LHCN-M2 (cell line): ENCODE measurements at places on chromosomes 13 and 19. TPM values are rescaled to one million over a fixed set of nuclear protein-coding genes. Genes with fewer than 3 reads are reported as not detected.

GRCh38 chr13:99217461-99218110, 16.9 kb downstream of the UBAC2 start:
- DNase-seq = no peak

DNA sequence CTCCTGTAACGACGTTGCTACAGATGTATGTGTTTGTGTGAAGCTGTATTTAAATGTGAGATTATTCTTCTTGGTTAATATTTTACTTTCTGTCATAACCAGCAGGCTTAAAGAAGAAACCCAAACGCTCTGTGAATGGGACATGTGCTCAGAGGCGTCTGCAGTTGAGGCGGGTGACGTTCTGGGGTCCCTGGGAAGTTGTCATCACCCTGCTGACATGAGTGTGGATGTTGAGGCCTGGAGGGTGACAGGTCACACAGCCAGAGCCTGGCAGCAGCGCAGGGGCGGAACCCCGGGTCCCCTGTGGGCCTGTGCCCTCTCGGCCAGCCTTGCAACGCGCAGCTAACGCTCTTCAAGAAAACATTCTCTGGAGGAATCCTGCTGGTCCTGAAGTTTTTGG, 16.6 kb downstream of the RASA3 start:
- no peak for DNase-seq

MEF2B gene
- total RNA-seq = 0.17 and 0.32 TPM in 2 replicates

GRCh38 chr13:73337532-73337931, 278.7 kb downstream of the KLF5 start:
- no peak for DNase-seq

- DNase-seq = no peak
These were observed 5.5 kb downstream of the SIN3B start for GRCh38 chr19:16834747-16835146.

IL4I1 gene
- total RNA-seq = 0.34 TPM in 1 of 2 replicates, not detected in the other

DNA sequence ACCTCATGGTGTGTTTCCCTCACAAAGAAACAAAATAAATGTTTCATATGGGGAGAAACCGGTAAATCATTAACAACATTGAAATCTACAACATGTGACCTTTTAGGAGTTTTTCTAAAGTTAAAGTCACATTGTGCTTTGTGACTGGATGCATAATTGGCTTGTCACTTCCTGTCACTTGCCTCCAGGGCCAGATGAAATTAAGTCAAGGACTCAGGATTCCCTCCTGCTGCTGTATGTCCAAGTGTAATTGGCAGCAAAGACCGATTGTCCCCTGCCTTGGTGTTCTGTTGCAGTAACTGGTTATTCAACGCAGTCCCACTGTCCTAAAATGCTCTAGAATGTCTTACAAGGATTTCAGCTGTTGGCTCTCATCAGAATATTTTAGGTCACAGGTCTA, 448.2 kb downstream of the LIG4 start:
- no peak for DNase-seq

PSG2 gene
- not detected in 2 replicates for total RNA-seq

ZNF649 gene
- total RNA-seq = 8.7 and 9.1 TPM in 2 replicates

GRCh38 chr19:932648-933552, 7.1 kb downstream of the ARID3A start:
- peak; percentile 42 for DNase-seq

CYP2F1 gene
- total RNA-seq = not detected in 2 replicates

GRCh38 chr13:44810061-44810840, 179.0 kb downstream of the NUFIP1 start:
- no peak for DNase-seq

DNA sequence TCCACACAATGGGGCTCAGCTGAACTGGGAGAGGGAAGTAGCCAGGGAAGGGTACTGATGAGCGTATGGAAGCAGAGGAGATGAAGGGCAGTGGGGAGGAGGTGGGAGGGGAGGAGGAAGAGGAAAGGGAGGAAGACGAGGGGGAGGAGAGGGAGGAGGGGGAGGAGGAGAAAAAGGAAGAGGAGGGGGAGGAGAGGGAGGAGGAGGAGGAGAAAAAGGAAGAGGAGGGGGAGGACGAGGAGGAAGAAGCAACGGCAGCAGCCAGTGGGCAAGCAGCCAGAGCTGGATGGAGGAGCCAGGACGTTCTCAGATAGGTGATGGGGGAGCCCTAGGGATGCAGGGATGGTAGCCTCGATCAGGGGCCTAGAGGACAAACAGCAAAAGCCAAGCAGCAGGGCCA, 5.6 kb downstream of the CERS4 start:
- no peak for DNase-seq

PGLYRP1 gene
- total RNA-seq = not detected in 2 replicates

- peak; percentile 93 for DNase-seq
These were observed at the start of gene KMT2B for GRCh38 chr19:35717665-35718344. Gene KMT2B, plus strand, starts transcription at chr19:35718003. Its CDS starts 16 bp downstream, at chr19:35718019.

- DNase-seq = no peak
These were observed 230.8 kb downstream of the DLEU7 start for GRCh38 chr13:50612717-50613116.

GRCh38 chr19:17406887-17407196, 1.4 kb upstream of the BST2 start:
- no peak for DNase-seq

DNA sequence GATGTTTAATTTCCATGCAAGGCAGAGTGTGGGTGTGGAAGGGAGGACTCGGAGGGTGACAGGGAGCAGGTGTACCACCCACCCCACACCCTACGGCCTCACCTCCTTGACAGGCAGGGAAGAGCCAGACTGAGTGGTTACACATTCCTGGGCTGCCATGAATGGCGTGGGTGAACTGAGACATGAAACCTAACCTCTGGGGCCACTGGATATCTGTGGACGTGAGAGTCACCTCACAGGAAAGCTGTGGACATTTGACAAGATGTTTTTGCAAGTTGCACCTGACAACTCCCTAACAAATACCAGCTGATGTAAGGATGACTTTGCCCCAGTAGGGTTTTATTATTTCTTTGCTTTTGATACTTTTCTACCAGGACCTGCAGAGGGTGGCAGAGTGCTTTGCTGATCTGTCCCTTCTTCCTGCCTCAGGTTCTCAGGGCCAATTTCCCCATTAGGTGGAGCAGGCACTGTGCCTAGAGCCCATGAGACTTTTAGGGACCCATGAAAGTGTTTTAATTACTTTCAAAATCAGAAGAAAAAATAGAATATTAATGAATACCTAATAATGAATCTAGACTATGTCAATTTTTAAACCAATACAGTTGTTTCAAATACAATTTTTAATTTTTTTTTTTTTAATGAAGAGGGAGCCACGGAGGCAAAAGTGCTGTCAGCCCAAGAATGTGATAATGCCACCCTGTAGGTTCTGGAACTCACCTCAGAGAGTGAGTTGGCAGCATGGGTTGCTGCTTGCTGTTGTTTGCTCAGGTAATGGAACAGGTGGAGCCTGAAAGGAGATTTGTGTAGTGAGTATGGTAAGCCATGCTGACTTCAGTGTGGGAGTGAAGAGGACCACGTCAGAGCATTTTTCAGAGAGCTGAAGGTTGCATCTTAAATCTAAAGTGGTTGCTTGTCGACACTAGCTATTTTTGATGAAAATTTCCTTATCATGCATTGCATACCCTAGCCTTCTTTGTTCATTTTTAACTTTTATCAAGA, 58.0 kb upstream of the CYSLTR2 start:
- peak; percentile 69 for DNase-seq

GRCh38 chr13:21849323-21849722, 178.4 kb downstream of the FGF9 start:
- no peak for DNase-seq

DNA sequence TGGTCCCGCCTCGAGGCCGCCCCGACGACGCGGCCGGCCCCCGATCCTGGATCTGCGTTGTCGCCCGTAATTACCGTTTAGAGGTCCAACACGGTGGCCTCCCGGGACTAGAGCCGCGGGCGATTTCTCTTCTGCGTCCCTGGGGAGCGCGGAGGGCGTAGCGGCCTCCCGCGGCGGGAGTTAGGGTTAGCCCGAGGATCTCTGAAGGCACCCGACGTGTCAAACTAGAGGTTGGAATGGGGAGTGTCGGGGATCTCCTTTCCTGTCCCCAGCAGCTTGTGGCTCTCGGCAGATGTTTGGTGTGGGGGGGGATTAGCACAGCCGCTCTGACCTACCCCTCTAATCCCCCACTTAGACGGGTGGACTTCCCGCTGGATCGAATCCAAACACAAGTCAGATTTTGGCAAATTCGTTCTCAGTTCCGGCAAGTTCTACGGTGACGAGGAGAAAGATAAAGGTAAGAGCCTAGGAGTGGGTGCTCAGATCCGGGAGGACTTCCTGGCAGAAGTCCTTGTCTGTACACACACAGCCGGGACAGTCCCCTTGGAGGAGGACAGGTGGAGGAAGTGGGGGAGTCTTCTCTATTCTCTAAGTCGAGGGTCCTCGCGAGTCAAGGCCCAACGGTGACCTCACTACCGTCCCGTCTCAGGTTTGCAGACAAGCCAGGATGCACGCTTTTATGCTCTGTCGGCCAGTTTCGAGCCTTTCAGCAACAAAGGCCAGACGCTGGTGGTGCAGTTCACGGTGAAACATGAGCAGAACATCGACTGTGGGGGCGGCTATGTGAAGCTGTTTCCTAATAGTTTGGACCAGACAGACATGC, 581 bp downstream of the CALR start:
- peak; percentile 51 for DNase-seq

GRCh38 chr13:40776232-40776631, 5.2 kb upstream of the MRPS31 start:
- DNase-seq = no peak

ZNF554 gene
- 1.9 and 2.5 TPM in 2 replicates for total RNA-seq

PSG11 gene
- total RNA-seq = not detected in 2 replicates

GRCh38 chr19:18989316-18989715, 44.0 kb downstream of the SUGP2 start:
- DNase-seq = no peak

TUBB4A gene
- total RNA-seq = not detected in 2 replicates

TMIGD2 gene
- not detected in 2 replicates for total RNA-seq

DNA sequence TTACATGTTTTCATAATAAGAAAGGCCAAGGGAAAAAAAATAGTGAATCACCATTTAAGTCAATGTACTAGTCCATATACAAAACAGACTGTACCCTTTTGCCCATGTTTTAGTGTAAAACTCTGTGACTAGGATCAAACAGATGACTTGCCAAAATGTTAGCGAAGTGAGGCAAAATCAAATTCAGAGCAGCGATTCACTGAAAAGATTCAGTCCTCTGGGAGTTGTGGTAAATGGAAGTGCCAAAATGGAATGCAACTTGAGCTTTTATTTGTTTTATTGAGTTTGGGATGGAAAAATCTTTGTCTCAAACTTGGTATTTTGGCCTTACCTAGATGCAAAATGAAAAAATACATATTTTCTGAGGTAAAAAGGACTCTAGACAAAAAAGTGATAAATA, 9.1 kb downstream of the CDADC1 start:
- peak; percentile 56 for DNase-seq

SLC5A5 gene
- not detected in 2 replicates for total RNA-seq
